Stromal cell of bone marrow (primary cell): ENCODE measurements at places on chromosomes 5 and 9.
A peak's percentile ranks its signal among the peaks of the same experiment; 100 is the strongest.

- DNase-seq, result no peak
Observed at GRCh38 chr5:38338455-38338854, 80.1 kb downstream of the EGFLAM start.

DNA sequence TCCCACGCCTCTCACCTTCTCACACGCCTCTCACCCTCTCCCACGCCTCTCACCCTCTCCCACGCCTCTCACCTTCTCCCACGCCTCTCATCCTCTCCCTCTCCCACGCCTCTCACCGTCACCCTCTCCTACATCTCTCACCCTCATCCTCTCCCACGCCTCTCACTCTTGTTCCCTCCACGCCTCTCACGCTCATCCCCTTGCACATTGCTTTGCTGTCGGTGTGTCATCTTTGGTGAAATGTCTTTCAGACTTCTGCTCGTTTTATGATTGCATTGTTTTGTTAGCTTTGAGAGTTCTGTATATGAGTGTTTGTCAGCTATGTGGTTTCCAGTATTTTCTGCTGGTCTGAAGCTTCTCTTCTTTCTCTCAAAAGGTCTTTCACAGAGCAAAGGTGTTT lies 102.7 kb downstream of the EHMT1 start:
- DNase-seq, result no peak

- no peak for DNase-seq
Observed at GRCh38 chr9:16867576-16868311, 2.7 kb downstream of the BNC2 start.

GRCh38 chr5:149435015-149435376 lies 55.9 kb upstream of the IL17B start:
- DNase-seq, result no peak

DNA sequence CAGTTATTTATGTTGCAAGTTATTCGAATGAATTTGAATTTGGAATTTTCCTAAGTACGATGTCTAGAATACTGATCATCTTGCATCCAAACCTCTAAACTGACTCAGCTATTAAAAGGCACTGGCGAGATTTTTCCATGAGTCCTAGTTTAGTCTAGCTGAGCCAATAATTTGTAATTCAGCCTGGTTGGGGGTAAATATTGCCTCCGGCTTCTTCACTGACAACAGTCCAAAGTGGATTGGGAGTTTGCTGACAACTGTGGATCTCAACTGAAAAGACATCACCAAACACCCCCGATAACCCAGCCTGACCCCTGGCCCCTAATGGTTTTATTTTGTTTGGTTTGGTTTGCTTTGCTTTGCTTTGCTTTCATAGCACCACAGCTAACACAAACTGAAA lies 189.8 kb upstream of the DAPK1 start:
- peak; percentile 63 for DNase-seq

GRCh38 chr9:1048811-1049210 lies 1.3 kb upstream of the DMRT2 start:
- no peak for DNase-seq

DNA sequence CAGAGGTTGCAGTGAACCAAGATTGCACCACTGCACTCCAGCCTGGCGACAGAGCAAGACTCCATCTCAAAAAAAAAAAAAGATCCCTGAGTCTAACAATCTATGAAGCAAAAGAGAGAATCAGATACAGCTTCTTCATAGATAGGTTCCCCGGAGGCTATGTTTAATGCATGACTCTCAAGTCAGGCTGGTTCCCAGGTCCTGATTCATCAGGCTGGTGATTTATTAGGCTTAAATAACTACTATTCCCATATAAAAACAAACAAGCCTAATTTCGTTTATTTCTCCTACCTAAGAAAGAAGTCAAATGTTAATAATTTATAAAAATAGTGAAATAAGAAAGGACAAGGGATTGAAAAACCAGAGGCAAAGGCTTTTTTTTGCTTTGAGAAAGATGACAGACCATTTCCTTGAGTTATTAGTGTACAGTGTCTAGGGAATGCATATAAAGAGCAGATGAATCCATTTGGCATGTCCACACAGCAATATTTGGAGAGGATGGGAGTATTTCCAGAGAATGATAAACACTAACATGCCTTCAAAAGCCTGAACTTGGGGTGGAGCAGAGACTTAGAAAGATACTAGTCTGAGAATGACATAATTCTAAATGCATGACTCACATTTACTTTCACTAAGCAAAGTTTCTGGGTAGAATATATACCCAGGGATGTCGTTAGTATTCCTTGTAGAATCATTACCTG lies 115.3 kb downstream of the NREP start:
- DNase-seq, result peak; percentile 78

- DNase-seq, result no peak
Observed at GRCh38 chr5:9094582-9094981, 451.3 kb downstream of the SEMA5A start.

DNA sequence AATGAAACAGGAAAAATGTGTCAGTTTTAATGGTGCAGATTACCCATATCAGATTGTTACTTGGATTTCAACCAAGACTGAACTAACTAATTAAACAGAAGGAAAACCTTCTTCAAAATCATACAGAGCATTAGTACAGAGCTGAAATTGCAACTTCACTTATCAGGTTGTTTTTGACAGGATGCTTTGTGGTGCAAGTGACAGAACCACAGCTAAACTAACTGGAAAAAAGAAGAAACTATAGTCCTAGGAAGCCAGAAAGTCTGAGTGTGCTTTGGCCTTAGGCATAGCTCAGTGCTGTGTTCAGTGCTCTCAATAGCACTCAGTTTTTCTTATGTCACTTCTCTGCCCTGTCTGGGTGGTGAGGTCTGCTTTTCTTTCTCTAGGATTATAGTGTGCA lies 267.4 kb downstream of the CHSY3 start:
- no peak for DNase-seq
